AML-193 (cell line): ENCODE measurements at places on chromosomes 5 and 9.

DNA sequence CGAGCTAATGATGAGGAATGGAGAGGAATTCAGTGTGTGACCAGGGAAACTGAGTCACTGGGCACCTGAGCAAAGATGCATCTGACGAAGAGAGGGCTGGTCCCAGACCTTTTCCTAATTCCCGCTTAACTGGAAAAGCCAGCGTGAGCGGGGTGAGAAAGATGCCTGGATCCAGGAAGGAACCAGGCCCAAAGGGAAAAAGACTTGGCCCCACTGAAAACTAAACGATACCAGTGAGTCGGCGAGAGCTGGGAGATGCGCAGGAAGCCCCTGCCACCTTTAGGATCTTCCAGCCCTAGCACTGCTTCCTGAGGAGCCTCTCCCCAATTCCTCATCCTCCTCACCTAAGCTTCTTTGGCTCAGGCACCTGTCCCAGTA is 499 bp upstream of the FCHSD1 start:
- DNase-seq = no peak

DNA sequence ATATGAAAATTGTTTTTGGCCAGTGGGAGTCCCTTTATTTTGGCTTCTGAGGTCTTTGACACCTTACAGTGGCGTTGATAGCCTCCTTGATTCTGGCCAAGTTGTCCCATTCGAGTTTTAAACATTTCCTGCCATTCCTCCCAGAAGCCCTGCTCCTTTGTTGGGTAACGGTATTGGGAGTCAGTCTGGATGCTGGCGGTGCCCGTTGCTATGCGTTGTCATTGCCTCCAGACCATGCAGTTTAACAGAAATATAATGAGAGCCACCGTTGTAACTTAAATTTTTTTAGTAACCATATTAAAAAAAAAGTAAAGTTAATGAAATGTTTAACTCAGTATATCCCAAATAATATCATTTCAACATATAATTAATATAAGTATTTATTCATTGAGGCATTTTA is 35.0 kb downstream of the GALNT12 start:
- no peak for DNase-seq

GRCh38 chr5:172583931-172584511 is 57.0 kb upstream of the NEURL1B start:
- DNase-seq = no peak

- no peak for DNase-seq
These were observed 23.4 kb upstream of the GABRP start for GRCh38 chr5:170760113-170760512.

GRCh38 chr5:123855609-123856008 is 343.6 kb downstream of the CSNK1G3 start:
- DNase-seq = no peak
